ENCODE measurements at places on chromosomes 2 and 18. TPM values are rescaled to one million over a fixed set of nuclear protein-coding genes. Genes with fewer than 3 reads are reported as not detected.

Gene SERPINB3
- not detected for total RNA-seq

Gene POLR1B
- total RNA-seq: 9.2 TPM

Gene NGEF
- total RNA-seq: 3.2 TPM

Gene OR6B2
- not detected for total RNA-seq

Gene GLI2
- 4.9 TPM for total RNA-seq

Gene ASXL3
- total RNA-seq: not detected
